Activated CD4-positive, alpha-beta T cell treated with anti-CD3 and anti-CD28 coated beads for 36 hours (primary cell): ENCODE measurements at places on chromosomes 5 and 9.

DNA sequence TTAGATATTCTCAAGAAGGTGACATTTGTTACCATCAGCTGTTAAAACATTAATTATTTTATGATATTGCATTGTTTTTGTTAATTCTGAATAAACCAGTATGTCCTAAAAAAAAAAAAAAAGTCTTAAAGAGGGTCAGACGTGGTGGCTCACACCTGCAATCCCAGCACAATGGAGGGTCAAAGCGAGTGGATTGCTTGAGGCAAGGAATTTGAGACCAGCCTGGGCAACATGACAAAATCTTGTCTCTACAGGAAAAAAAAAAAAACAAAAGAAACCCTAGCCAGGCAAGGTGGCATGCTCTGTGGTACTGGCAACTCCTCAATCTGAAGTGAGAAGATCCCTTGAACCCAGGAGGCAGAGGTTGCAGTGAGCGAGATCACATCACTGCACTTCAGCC is 46.8 kb downstream of the CYLC2 start:
- no peak overlapping the region for H3K4me3 ChIP-seq
- H3K36me3 ChIP-seq, result no peaks in the 10 kb centered on the region
- H3K27ac ChIP-seq, result no peak overlapping the region
- H3K4me1 ChIP-seq, result no peaks in the 10 kb centered on the region
- DNase-seq, result no peak

DNA sequence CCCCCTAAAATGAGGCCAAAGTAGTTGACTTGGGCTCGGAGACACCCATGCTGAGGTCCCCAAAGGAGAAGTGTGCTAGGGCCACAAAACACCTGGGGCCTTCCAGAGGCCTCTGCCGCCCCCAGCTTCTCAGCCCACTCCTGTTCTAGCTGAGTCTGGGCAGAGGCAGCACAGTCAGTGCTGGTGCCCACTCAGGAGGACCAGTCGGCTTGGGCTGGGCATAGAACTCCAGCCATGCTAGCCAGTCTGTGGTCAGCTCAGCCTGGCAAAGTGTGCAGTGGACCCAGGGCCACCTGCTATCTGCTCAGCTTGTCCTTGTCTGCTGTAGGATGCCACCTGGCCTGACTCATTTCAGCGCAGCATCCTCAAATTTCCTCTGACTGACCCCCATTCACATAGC is 254.6 kb downstream of the FSTL4 start:
- H3K36me3 ChIP-seq, result no peaks in the 10 kb centered on the region
- H3K4me3 ChIP-seq, result no peak overlapping the region
- H3K27me3 ChIP-seq, result no peaks in the 10 kb centered on the region
- DNase-seq, result no peak
- no peaks in the 10 kb centered on the region for H3K4me1 ChIP-seq

- no peaks in the 10 kb centered on the region for H3K4me1 ChIP-seq
- H3K36me3 ChIP-seq, result no peaks in the 10 kb centered on the region
- no peaks in the 10 kb centered on the region for H3K27me3 ChIP-seq
- no peak for DNase-seq
Measured at GRCh38 chr5:12896086-12896485, 991.8 kb upstream of the CTNND2 start.

DNA sequence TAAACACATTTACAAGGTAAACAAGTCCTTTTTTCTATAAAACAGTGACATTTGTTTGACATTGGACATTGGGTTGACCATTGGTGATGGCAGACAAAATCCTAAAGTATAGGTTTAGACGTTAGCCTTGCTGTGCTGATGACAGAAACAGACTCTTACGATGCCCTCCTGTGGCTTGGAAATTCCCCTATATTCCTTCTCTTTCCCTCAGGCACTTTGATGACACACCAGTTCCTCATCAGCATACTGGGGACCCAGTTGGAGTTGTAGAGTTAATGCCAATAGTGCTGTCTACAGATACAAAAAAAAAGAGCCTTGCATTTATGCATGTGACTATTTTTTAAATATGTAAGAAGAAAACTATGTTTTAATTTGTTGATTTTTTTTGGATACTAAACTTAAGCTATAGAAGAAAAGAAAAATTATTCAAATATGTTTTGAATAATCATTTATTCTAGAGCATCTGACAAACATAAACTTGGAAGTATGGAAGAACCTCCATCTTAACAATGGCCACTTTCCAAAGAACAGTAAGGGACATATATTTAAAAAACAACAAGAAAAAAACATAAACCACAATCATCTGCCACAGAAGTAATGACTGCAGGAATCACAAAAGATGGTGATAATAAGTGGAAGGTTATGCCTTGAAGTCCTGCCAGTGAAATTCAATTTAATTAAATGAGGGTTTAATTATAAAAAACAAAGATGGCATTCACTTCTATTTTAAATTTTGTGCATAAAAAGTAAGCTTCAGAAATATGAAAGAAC is 75.6 kb upstream of the SNCAIP start:
- no peaks in the 10 kb centered on the region for H3K36me3 ChIP-seq
- no peak overlapping the region for H3K4me3 ChIP-seq
- no peak overlapping the region for H3K27ac ChIP-seq

DNA sequence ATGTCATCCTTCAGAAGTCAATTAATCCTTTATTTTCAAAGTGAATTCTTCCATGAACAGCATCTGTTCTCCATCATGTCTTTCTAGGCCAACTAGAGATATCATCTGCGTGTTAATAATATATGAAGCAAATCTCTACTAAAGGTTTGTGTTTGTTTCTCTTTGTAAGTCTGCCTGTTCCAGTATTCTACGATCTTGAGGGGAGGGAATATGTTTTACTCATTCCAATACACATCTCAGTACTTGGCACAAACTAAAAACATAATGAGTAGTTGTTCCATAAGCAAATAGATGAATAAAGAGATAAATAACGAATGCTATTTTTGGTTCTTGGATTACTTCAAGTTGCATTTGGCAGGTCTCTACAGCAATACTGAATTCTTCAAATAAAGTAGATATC is 470.7 kb upstream of the GRIN3A start:
- H3K27ac ChIP-seq, result no peak overlapping the region
- H3K27me3 ChIP-seq, result no peaks in the 10 kb centered on the region
- no peaks in the 10 kb centered on the region for H3K36me3 ChIP-seq

- no peaks in the 10 kb centered on the region for H3K27me3 ChIP-seq
- no peak for DNase-seq
- no peaks in the 10 kb centered on the region for H3K4me1 ChIP-seq
- no peak overlapping the region for H3K4me3 ChIP-seq
Measured at GRCh38 chr9:17752021-17752420, 173.2 kb downstream of the SH3GL2 start.

- no peak overlapping the region for H3K4me3 ChIP-seq
- no peaks in the 10 kb centered on the region for H3K27me3 ChIP-seq
- H3K27ac ChIP-seq, result no peak overlapping the region
- no peak for DNase-seq
- no peaks in the 10 kb centered on the region for H3K36me3 ChIP-seq
Measured at GRCh38 chr9:83489961-83490360, 48.2 kb downstream of the FRMD3 start.

DNA sequence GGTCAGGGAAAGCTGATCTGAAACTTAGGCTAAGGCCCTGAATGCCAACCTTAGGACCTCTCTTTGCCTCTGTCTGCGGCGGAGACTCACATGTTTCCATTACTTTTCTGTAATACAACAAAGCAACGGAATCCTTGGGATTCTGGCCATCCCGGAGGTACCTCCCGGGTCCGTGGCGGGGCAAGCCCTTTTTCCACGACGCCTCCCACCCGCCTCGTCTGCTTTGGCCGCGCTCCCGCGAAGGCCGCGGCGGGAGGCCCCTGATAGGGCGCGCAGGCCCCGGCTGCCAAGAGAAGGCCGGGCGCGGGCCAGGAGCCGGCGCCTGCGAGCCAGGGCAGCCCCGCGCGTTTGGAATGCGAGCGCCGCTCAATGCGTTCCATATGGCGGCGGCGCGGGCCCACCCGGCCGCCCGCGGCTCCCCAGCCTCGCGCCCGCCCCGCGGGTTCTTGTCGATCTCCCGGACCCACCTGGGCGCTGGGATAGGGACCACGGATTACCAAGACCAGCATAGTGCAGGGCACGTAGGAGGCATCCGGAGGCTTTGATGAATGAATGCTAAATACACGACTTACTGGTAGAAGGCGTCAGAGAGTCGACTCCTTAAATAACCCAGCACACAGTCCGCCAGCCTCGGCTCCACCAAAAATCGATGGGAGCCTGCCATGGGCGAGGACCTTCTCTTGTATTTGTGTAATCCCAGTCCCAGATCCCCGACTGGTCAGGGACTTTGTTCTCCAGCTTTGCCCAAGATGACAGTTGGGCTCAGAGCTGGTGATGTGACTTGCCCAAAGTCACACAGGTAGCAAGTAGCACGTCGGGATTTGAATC is 17.5 kb upstream of the PHF19 start:
- H3K4me3 ChIP-seq, result no peak overlapping the region

DNA sequence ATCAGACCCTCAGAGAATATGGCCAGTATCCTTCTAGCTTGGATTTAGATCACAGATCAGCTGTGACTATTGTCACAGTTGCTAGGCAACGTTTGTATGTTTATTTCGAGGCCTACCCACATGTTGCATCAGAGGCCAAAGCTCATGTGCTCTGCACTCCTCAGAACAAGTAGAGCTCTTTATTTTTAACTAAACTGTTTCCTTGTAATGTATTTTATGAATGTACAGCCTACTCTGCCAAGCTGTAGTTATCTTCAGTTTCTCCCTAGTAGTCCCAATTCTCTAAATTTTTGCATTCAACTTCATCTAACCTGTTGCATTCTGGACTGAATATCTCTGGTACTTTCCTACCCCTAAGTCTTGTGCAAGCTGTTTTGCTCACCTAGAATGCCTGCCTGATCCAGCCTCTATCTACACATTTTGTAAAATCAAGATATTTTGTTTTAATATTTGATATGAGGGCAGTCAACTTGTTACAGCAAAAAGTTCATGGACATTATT is 52.8 kb downstream of the CAST start:
- peak overlapping the region; percentile 33 for H3K27ac ChIP-seq
- DNase-seq, result peak; percentile 53
- H3K27me3 ChIP-seq, result no peaks in the 10 kb centered on the region
- H3K4me1 ChIP-seq, result peaks cover 38% of the 10 kb centered on the region

- no peak overlapping the region for H3K4me3 ChIP-seq
- no peaks in the 10 kb centered on the region for H3K36me3 ChIP-seq
Measured at GRCh38 chr5:141479776-141480175, 4.0 kb downstream of the PCDHGC3 start.

- peaks cover 52% of the 10 kb centered on the region for H3K36me3 ChIP-seq
- DNase-seq, result no peak
- H3K4me1 ChIP-seq, result peaks cover under 1% of the 10 kb centered on the region
- no peak overlapping the region for H3K27ac ChIP-seq
Measured at GRCh38 chr9:111436571-111436970, 47.6 kb downstream of the ECPAS start.

DNA sequence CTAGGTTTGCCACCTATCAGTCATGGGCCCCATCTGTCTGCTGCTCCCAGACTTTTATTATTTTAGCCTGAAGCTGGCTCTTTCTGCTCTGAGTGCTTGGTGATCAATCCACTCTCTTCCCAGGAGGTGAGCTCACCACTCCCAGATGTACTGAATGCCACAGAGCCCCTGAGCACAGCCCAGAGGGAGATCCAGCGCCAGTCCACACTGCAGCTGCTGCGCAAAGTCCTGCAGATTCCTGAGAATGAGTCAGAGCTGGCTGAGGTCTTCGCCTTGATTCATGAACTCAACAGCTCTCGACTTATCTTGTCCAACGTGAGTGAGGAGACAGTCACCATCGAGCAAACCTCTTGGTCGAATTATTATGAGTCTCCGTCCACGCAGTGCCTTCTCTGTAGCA is 36.0 kb downstream of the HMGXB3 start:
- DNase-seq, result no peak
- H3K4me3 ChIP-seq, result no peak overlapping the region
- H3K27me3 ChIP-seq, result no peaks in the 10 kb centered on the region
- H3K36me3 ChIP-seq, result peaks cover 54% of the 10 kb centered on the region

GRCh38 chr9:124014211-124014955 is 2.8 kb downstream of the LHX2 start:
- H3K36me3 ChIP-seq, result no peaks in the 10 kb centered on the region
- no peak overlapping the region for H3K27ac ChIP-seq
- H3K27me3 ChIP-seq, result peaks cover 58% of the 10 kb centered on the region
- H3K4me1 ChIP-seq, result peaks cover 28% of the 10 kb centered on the region
- DNase-seq, result no peak

- no peak overlapping the region for H3K4me3 ChIP-seq
- no peaks in the 10 kb centered on the region for H3K36me3 ChIP-seq
- H3K4me1 ChIP-seq, result no peaks in the 10 kb centered on the region
- no peak overlapping the region for H3K27ac ChIP-seq
- peaks cover 4% of the 10 kb centered on the region for H3K27me3 ChIP-seq
- DNase-seq, result no peak
Measured at GRCh38 chr5:32848681-32849080, 137.6 kb downstream of the NPR3 start.

- no peak overlapping the region for H3K4me3 ChIP-seq
- no peak for DNase-seq
- H3K4me1 ChIP-seq, result no peaks in the 10 kb centered on the region
- H3K36me3 ChIP-seq, result peaks cover 86% of the 10 kb centered on the region
- H3K27ac ChIP-seq, result no peak overlapping the region
Measured at GRCh38 chr5:116315531-116315930, 230.7 kb downstream of the COMMD10 start.
